A549 treated with CpdA at 1 μM for 4 hours (cell line): ENCODE measurements at places on chromosomes 7 and 10. TPM values are rescaled to one million over a fixed set of nuclear protein-coding genes. Genes with fewer than 3 reads are reported as not detected.

The DDIT4 gene
- total RNA-seq, result 121 to 181 TPM (median 160 TPM) in 5 replicates

The SVOPL gene
- not detected in 5 replicates for total RNA-seq

The ADRB1 gene
- total RNA-seq, result 0.41 to 0.94 TPM (median 0.74 TPM) in 5 replicates

The NPC1L1 gene
- 0.05 to 0.13 TPM (median 0.06 TPM) in 4 of 5 replicates, not detected in the other for total RNA-seq

The FXYD4 gene
- not detected in 5 replicates for total RNA-seq

The MGAM2 gene
- 0.01 to 0.02 TPM (median 0.02 TPM) in 3 of 5 replicates, not detected in the others for total RNA-seq

The SEPTIN14 gene
- not detected in 5 replicates for total RNA-seq

The NRP1 gene
- total RNA-seq, result 76.7 to 126 TPM (median 97.3 TPM) in 5 replicates

The NT5C2 gene
- total RNA-seq, result 71.3 to 94.9 TPM (median 82.1 TPM) in 5 replicates

The PRLHR gene
- total RNA-seq, result not detected in 5 replicates

The AZGP1 gene
- not detected in 5 replicates for total RNA-seq

The LRRTM3 gene
- total RNA-seq, result not detected in 5 replicates

The CPN1 gene
- 0.17 to 0.51 TPM (median 0.24 TPM) in 5 replicates for total RNA-seq

The CTTNBP2 gene
- total RNA-seq, result 0.16 to 0.58 TPM (median 0.39 TPM) in 5 replicates

The BHLHA15 gene
- total RNA-seq, result 0.41 to 0.81 TPM (median 0.52 TPM) in 4 of 5 replicates, not detected in the other

The WEE2 gene
- 0.03 TPM in 1 of 5 replicates, not detected in the others for total RNA-seq

The SPDYE2 gene
- total RNA-seq, result not detected in 5 replicates

The KIFBP gene
- total RNA-seq, result 36.0 to 42.6 TPM (median 38.7 TPM) in 5 replicates

The LLCFC1 gene
- not detected in 5 replicates for total RNA-seq

The CFAP43 gene
- total RNA-seq, result 0.16 to 0.22 TPM (median 0.22 TPM) in 5 replicates

The COL26A1 gene
- total RNA-seq, result 0.35 to 0.45 TPM (median 0.38 TPM) in 5 replicates

The ZNF804B gene
- not detected in 5 replicates for total RNA-seq

The OR6V1 gene
- total RNA-seq, result not detected in 5 replicates

The CNPY1 gene
- total RNA-seq, result not detected in 5 replicates

The SEMA3E gene
- total RNA-seq, result 2.2 to 3.4 TPM (median 2.8 TPM) in 5 replicates

The VSTM4 gene
- 0.34 to 0.54 TPM (median 0.39 TPM) in 5 replicates for total RNA-seq

The CYP2C9 gene
- 0.07 to 0.11 TPM in 2 of 5 replicates, not detected in the others for total RNA-seq

The FIGNL1 gene
- 16.0 to 19.5 TPM (median 18.3 TPM) in 5 replicates for total RNA-seq

The DPP6 gene
- total RNA-seq, result not detected in 5 replicates

The BAG3 gene
- 111 to 166 TPM (median 144 TPM) in 5 replicates for total RNA-seq

The MTURN gene
- total RNA-seq, result 3.6 to 5.4 TPM (median 4.6 TPM) in 5 replicates

The RNF32 gene
- 1.1 to 1.9 TPM (median 1.6 TPM) in 5 replicates for total RNA-seq

The IFIT1B gene
- not detected in 5 replicates for total RNA-seq

The MRLN gene
- not detected in 5 replicates for total RNA-seq

The UNCX gene
- 0.05 to 0.08 TPM (median 0.06 TPM) in 3 of 5 replicates, not detected in the others for total RNA-seq

The A1CF gene
- 0.03 to 0.10 TPM (median 0.09 TPM) in 3 of 5 replicates, not detected in the others for total RNA-seq

The LIPF gene
- total RNA-seq, result not detected in 5 replicates
